ENCODE measurements at places on chromosomes 1 and 21.
A peak's percentile ranks its signal among the peaks of the same experiment; 100 is the strongest.

GRCh38 chr21:29257701-29258100 lies 41.0 kb upstream of the BACH1 start:
- DNase-seq, result no peak

- no peak for DNase-seq
These were observed 54.5 kb upstream of the TIAM1 start for GRCh38 chr21:31398574-31398973.

GRCh38 chr1:55244476-55245099 lies 29.4 kb upstream of the USP24 start:
- no peak for DNase-seq

DNA sequence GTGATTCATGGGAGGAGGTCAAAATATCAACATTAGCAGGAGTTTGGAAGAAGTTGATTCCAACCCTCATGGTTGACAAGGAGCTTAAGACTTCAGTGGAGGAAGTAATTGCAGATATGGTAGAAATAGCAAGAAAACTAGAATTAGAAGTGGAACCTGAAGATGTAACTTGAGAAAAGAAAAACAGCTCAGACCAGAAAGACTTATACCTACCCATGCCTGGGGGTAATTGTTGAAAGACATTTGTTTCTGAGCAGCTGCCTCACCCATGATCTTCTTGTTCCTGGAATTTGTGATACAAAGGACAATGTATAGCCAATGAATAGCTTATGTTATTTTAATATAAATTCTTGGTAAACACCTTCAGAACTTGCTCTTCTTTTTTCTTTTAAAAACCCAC lies 128.6 kb downstream of the LRIG2 start:
- DNase-seq, result no peak

- DNase-seq, result peak; percentile 71
These were observed 683 bp downstream of the LRRC8D start for GRCh38 chr1:89821322-89822108.

GRCh38 chr1:101167891-101168290 lies 68.9 kb upstream of the S1PR1 start:
- DNase-seq, result no peak

All from nephron progenitor cell (in vitro differentiated cells).